Epithelial cell of esophagus (primary cell): ENCODE measurements at places on chromosomes 7 and 10.

DNA sequence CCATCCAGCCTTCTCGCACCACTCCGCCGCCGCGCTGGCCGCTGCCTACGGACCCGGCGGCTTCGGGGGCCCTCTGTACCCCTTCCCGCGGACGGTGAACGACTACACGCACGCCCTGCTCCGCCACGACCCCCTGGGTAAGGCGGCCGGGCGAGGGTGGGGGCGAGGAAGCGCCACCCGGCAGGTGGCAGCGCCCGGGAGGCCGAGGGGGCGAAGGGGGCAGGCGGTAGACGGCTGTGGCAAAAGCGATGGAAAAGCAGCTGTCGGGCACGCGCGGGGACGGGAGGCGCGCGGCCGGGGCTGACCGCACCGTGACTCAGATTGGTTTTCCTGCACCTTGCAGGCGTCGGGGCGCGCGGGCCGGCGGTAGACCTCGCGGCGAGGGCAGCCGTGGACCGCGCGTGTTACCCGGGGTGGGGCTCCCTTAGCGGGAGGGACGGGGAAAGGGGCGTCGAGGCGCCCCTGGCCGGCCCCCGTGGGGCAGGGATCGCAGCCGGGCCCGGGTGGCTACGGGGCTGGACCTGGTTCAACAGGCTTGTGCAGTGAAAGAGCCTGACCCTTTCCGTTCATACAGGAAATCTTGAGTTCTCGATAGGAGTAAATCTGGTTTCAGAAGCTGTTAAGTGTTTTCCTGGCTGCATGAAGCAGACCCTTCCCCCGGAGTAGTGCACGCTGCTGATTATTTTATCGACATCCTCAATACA, 608 bp downstream of the HHEX start:
- peak; percentile 62 for DNase-seq

DNA sequence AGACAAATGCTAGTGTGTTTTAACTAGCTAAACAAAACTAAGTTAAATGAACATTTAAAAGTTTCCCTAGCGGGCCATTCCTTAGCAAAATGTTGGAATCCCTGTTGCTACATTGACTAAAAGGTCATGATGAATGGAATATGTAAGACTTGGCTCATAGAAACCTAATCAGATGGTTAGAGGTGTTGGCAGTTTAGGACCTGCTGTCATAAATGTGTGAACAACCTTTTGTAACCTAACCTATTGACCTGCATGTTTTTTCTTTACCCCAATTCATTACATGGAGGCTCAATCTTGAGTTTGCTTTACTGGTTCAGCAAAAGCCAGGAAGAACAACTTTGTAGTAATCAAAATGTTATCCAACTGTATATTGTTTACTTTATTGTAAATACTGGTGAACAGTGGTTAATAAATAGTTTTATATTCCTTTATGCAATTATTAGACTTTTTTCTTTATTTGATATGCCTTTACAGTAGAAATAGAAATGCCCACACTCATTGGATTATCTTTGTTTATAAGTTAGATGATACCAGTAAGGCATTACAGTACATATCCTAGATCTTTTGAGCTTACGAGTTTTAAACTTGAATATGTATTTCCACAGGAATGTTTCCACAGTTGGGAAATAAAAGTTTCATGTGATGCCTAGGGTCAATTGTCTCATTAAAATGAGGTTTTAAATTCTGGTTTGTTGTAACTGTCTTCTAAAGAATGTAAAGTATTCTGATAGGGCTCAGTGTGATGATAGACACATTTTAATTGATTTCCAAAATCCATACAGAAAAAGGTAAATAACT, 11.6 kb downstream of the CBX3 start:
- no peak for DNase-seq

- no peak for DNase-seq
Measured at GRCh38 chr7:152565731-152566130, 110.2 kb downstream of the XRCC2 start.

GRCh38 chr7:158904599-158904998, 48.2 kb downstream of the DYNC2I1 start:
- DNase-seq: no peak

- no peak for DNase-seq
Measured at GRCh38 chr10:32929634-32930033, 28.4 kb downstream of the ITGB1 start.

- DNase-seq: peak; percentile 29
Measured at GRCh38 chr10:23656735-23657134, 217.9 kb downstream of the OTUD1 start.

DNA sequence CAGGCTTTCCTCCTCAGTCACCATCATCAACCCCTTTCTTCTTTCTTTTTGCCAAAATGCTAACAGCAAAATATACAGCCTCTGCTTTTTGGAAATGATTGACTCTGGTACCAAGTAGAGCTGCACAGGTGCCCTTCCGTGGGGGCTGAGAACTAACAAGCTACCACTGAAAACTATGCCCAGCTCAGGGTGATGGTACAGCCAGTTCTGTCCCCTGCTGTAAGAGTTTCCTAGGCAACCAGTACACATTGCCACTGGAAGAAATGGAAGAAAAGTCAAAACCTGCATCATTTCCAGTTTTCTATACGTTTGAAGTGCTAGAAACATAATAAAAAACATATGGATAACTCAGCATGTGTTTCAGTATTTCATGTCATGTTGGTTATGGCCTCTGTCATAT, 297.5 kb downstream of the PRKG1 start:
- no peak for DNase-seq

- no peak for DNase-seq
Measured at GRCh38 chr10:63355682-63356081, 110.1 kb downstream of the JMJD1C start.

DNA sequence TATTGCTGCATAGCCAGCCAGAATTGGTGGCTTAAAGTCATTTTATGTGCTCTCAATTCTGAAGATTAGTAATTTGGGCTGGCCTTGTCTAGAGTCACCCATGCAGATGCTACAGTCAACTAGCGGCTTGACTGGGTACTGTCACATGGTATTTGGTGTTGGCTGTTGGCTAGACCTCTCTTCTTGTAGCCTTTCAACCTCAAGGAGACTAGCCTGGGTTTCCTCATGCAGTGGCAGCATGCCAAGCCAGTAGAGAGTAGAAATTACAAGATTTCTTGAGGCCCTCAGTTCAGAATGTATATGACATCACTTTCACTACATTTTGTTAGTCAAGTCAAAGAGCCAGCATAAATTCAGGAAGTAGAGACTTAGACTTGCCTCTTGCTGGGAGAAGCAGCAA, 3.7 kb upstream of the ZNF800 start:
- DNase-seq: peak; percentile 10

DNA sequence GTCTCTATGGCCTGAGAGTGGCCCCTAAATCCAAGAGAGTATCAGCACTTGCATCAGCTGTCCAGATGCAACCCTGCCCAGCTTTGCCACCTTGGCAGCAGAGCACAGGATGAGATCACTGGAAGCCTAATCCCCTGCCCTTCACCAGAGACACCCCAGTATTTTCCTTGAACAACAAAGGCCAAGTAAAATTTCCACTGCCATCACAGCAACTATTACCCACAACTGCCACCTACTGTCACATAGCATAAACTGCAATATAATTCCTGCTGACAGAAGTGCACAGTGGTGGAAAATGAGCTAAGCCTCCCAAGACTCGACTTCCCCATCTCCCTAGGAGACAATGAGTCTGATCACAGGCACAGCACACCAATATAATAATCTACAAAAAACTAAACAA, 462.8 kb upstream of the ZWINT start:
- peak; percentile 34 for DNase-seq
